Umbilical cord (tissue), 2 donors: ENCODE measurements at places on chromosomes 5 and 9.

DNA sequence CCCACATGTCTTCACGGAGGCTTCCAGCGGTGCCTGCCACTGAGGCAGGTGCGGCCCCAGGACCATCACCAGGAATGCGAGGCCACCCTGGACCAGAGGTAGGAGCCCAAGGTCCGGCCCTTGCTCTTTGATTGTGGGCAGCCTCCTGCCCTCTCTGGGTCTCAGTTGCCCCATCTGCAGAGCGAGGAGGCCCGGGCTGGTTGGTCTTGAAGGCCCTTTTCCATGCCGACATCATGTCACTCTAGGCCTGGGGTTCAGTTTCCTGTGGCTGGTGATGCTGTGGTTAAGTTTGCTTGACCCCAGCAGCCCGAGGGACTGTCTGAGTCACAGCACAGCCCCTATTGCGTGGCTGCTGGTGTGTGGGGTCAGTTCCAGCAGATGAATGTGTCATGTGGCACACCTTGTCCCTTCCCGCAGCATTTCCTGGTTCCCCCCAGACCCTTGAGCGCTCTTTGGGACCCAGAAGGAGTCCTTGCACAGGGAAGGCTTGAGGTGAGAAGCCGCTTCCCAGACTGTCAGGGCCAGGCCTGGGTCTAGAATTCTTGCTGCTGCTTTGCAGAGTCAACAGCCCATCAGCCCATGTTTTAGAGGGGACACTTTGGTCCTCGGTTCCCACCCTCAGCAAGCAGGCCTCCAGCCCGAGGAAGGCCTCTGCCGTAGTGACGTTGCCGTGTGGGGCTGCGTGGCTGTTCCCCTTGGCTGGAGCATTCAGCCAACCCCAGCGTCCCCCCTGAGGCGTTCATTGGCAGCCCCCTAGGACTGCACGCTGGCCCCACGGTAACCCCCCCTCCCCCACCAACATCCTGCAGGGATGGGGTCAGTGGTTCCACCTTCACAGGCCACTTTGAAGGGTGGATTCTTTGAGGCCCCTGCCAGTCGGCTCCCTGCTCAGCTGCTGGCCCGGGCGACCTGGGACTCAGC lies 31.0 kb upstream of the HMCN2 start:
- no peak for DNase-seq

DNA sequence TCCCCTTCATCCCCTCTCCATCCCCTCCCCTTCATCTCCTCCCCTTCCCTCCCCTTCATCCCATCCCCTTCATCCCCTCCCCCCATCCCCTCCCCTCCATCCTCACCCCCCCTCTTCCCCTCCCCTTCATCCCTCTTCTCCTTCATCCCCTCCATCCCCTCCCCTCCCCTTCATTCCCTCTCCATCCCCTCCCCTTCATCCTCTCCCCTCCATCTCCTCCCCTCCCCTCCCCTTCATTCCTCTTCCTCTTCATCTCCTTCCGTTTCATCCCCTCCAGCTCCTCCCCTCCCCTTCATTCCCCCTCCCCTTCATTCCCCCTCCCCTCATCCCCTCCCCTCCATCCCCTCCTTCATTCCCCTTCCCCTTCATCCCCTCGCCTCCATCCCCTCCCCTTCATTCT lies 40.1 kb downstream of the TARS1 start:
- no peak for DNase-seq

DNA sequence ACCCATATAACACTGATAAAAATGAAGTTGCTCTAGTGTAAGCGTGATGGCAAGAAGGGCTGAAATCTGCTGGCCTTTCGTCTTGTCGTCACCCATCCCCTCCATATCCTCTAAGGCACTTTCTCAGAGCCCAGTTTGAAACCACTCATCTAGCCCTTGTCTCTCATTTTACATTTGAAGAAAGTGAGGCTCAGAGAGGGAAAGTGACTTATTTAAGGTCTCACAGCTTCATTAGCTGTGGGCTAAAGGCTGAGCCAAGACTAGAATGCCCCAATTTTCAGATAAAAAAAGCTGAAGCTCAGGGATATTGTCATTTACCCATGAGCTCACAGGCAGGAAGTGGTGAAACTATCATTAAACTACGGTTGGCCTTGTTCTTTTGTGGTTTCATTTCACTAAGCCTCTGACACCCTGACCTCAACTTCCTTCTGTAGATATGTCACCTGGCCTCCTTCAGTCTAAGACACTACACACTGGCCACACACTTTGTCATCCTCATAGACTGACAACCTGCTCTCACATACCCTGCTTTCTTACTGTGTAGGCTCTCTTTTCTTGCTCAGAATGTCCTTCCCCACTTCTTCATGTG lies 176.7 kb upstream of the DMAC1 start:
- DNase-seq = no peak

DNA sequence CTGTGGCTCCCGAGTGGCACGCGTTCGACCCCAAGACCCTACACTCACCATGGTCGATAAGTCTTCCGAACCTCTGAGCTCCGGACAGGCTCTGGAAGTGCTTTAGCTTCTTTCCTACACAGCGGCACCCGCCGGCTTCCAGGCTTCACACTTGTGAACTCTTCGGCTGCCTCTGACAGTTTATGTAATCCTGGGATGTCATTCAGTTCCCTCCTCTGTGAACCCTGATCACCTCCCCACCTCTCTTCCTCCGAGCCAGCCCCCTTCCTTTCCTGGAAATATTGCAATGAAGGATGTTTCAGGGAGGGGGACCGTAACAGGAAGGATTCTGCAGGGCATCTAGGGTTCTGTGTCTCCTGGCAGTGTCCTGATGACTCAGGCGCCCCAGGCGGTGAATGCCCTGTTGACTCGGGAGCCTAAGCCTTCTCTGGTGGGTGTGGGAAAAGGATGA lies at the start of gene CD14:
Gene CD14, minus strand, starts transcription at position 155 of the 451 bp plus-strand sequence. Its CDS starts 104 bp downstream, at position 51.
- peak; percentile 22 for DNase-seq

GRCh38 chr5:65076251-65076869 lies 307.6 kb downstream of the CWC27 start:
- DNase-seq = peak; percentile 98

- no peak for DNase-seq
These were observed 85.2 kb downstream of the NR3C1 start for GRCh38 chr5:143318270-143318669.

GRCh38 chr5:33523208-33523771 lies 82.5 kb downstream of the TARS1 start:
- DNase-seq = no peak

- DNase-seq = peak; percentile 37
These were observed 1.9 kb downstream of the RAB24 start for GRCh38 chr5:177301503-177302165.

DNA sequence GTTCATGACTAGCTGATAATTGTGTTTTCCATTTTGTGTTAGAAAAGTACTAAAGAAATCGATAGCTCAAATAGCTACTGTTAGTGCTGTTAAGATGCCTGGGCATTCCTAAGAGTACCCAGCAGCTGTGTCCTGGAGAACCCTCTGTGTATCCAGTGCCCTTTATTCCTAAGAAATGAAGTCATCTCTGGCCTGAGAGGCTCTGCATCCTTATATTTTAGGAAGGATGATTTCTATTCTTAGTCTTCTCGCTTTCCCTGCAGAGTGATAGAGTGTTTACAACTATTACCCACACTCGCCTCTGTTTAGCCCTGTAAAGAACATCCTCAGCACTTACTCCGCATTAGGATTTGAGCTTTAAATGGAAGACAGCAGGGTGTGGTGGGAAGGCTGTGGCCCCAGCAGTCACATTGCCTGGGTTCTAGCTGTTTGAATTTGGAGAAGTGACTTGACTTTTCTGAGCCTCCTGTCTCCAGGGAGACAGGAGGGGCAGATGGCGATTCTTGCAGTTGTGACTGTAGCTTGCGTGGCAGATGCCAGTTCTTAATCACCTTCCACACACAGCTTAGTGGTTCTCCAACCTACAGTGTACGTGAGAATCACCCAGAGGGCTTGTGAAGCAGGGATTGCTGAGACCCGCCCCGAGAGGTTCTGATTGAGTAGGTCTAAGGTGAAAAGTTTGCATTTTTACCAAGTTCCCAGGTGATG lies 177.2 kb upstream of the PITX1 start:
- peak; percentile 85 for DNase-seq

- no peak for DNase-seq
These were observed 35.0 kb upstream of the ARAP3 start for GRCh38 chr5:141717043-141717442.

DNA sequence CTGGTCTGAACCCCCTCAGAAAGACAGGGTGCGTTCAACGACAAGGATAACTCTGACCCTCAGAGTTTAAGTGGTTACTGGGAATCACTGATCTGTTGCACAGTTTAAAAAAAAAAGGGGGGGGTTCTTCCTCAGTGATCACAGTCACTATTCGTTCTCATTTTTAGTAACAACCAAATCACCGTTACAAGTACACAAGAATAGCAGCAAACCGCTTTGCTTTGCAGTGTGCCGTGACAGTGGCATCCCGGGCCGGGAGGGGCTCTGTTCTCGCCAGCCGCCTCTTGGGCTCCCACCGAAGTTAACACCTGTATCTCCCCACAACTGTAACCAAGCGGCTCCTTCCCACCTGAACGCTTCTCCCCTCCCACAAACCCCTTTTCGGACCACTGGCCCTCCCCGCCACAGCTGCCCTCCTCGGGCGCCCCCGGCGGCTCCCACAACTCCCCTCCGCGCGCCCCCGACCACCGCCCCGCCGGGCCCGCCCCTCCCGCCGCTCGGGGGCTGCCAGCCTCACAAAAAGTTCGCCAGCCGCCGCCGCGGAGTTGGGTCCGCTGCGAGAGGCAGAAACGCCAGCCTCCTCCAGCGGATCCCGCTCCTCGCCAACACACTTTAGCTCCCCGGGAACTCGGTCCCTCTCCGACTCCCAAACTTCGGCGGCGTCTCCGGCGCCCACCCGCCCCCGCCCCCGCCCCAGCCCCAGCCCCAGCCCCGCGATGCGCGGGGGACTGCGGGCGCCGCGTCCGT lies 1.2 kb downstream of the SSBP2 start:
- peak; percentile 20 for DNase-seq

- no peak for DNase-seq
These were observed 112.5 kb downstream of the UHRF2 start for GRCh38 chr9:6525326-6526045.

GRCh38 chr5:102481054-102481715 lies 17.6 kb downstream of the SLCO6A1 start:
- no peak for DNase-seq

DNA sequence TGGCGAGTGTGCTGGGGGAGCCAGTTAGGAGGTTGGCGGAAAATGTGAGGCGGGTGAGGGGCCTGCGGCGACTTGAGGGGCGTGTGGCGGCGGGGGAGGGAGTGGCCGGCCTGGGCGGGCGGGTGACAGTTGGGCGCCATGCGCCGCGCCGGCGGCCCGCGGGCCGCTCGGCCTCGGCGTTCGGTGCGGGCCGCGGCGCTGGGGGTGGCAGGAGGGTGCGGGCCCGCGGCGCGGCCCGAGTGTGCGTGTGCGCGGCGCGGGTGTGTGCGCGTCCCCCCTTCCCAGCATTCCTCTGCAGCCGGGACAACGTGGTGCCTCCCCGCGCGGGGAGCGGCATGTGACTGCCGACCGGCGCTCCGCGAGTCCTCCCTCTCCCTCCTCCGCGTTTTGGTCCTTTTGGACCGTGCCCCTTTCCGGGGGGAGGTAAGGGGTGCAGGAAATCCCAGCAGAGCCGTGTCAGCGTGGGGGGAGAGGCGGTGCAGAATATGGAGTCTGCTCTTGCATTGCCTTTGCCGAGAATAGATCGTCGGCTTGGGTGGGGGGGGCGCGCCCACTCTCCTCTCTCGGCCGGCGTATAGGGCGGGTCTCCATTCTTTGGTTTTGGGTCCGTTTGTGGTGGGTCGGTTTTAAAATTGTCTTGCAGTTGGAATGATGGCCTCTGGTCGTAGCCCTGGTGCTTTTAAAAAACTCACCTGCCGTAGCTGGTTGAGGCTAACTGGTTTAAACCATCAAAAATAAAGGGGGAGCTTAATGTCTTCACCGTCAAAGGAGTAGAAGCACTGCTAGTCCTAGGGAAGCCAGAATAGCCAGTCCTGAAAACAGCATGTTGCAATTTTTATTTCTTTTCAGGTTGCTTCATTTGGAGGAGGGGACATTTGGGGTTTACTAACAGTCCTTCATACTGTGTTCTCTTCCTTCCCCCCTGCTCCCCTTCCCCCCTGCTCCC lies 2.0 kb downstream of the LARP1 start:
- DNase-seq = peak; percentile 43

- no peak for DNase-seq
These were observed 28.4 kb downstream of the ARHGEF37 start for GRCh38 chr5:149609640-149610219.

DNA sequence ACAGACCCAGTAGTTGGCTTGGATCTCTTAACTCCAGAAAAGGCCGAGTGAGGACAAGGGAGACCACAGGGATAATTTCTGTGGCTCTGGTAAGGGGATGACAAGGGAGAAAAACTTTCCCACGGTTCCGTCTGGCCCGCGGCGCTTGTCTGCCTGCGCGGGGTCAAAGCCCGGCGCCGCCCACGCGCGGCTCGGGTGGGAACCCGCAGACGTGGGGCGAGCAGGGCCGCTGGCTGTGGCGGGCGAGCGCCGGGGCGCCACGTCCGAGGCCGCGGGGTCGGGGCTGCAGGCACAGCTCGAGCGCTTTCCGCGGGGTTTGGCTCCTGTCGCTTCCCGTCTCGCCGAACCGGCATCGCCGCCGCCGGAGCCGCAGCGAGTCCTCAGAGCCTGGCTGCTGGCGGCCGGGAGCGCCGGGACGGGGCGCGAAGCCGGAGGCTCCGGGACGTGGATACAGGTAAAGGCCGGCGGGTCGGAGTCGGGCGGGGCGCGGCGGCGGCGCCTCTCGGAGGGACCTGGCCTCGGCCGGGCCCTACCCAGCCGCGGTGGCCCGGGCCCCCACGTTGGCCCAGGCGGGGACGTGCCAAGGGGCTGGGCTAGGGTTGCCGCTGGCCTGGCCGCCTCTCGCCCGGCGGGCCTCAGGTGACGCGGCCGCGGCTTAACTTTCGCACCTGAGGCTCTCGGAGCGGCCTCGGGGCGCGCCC lies at the start of gene RNF180:
Gene RNF180, plus strand, starts transcription at position 344 of the 701 bp plus-strand sequence. CDS start 34,965 bp downstream, outside the sequence.
- DNase-seq = peak; percentile 55

GRCh38 chr5:107671742-107672210 lies 1.0 kb upstream of the EFNA5 start:
- DNase-seq = no peak

DNA sequence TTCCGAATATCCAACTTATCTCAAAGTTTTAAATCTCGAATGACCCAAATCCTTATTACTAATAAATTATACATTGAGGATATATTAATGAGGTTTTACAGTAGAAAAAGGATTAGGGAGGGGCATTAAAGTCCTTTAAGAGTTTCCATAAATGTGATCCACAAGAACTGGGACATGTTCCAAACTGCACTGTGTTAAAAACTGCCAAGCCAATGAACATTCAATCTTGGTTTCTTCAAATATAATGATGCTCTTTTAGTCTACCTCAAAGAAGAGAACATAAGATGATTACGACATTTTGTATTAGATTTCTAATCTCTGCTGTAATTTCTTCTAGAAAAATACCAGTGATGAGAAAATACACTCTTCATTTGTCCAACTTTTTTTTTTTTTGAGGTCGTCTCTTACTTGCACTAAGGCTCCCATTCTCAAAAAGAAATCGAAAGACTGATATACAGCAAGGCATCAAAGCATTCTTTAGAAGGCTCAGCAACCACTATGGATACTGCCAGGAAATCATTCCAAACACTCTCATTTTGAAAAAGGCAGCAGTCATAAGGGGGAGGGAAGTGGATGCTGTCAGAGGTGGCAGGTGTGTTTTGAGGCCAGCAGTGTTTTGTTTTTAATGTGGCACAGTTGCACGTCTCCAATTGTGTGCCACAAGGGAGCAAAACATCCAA lies 1.7 kb downstream of the PTAR1 start:
- DNase-seq = peak; percentile 42

GRCh38 chr5:128522336-128522735 lies 15.7 kb downstream of the FBN2 start:
- DNase-seq = no peak
